Heart left ventricle (tissue), 16 donors: ENCODE measurements at places on chromosomes 1 and 21. TPM values are rescaled to one million over a fixed set of nuclear protein-coding genes. Genes with fewer than 3 reads are reported as not detected.

DNA sequence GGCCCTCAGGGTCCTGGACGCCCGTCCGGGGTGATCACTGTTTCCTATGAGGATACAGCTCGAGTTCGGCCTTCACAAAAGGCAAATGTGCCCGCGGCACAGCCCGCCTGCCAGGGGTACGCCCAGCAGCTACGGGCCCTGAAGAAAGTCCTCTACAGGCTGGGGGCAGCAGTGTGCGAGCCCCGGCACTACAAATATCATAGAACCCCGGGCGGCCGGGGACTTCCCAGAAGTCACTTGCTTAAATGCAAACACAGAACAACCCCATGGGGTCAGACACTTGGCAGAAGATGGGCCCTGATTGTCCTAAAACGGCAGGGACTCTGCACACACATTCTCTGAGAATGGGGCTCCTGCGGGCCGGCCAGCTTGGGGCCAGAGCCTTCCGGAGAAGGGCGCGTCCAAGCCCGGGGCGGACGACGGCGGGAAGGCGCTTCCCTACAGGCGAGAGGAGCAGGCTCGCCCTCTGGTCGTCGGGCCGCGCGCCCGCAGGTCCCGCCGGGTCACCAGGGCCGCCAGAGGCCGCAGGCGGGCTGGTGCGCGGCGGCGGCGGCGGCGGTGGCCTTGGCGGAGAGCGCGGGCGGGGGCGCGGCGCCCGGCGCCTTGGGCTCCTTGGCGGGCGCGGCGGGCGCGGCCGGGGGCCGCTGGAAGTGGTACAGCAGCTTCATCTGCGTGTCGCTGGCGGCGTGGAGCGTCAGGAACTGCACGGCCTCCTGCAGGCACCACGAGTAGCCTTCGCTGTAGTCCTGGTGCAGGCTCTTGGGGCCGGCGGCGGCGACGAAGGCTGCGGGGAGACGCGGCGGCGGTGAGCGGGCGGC lies 888 bp downstream of the HES5 start:
- peak; percentile 44 for DNase-seq

GRCh38 chr1:231750818-231751362 lies 124.3 kb downstream of the DISC1 start:
- no peak for DNase-seq

- no peak for DNase-seq
Measured at GRCh38 chr1:183905508-183906113, 100.7 kb downstream of the RGL1 start.

- DNase-seq: no peak
Measured at GRCh38 chr1:93675931-93676330, 5.7 kb downstream of the BCAR3 start.

DNA sequence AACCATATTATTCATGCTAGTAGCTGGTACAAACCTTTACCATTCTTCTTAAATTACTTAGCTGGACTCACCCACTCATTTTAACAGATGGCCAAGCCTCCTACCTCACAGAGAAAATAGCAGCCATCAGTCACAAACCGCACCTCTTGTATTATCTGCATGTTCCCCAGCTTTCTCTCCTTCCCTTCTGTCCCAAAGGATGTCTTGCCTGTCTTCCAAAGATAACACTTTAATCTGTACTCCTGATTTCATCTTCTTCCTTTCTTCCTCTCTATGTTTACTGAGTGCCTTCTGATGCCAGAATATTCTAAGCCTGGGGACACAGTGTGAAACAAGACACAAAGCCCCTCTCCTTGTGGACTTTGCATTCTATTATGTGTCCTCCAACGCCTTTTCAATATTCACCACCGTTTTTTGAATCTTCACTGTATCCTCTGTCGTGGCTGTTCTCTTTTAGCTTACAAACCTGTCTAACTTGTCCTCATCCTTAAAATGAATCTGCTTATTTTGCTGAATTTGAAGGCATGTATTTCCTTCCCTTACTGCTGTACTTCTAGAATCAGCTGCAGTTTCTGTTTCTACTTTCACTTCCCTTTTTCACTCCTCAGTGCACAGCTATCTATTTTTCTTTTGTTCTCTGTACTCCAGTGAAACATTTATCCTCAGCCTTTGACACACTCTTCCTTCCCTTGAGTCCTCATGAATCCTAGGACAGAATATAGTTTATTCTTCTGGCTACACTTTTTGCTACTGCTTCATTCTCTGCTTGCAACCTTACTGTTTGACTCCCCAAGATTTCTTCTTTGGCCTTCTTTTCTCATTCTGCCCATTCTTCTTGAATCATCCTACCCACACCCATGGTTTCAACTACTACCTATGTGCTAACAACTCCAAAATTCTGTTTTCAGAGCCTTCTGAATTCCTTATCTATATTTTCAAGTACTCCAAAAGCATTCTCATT lies 216.9 kb upstream of the SAMSN1 start:
- DNase-seq: no peak

- no peak for DNase-seq
Measured at GRCh38 chr1:198841477-198841876, 202.6 kb downstream of the PTPRC start.

DNA sequence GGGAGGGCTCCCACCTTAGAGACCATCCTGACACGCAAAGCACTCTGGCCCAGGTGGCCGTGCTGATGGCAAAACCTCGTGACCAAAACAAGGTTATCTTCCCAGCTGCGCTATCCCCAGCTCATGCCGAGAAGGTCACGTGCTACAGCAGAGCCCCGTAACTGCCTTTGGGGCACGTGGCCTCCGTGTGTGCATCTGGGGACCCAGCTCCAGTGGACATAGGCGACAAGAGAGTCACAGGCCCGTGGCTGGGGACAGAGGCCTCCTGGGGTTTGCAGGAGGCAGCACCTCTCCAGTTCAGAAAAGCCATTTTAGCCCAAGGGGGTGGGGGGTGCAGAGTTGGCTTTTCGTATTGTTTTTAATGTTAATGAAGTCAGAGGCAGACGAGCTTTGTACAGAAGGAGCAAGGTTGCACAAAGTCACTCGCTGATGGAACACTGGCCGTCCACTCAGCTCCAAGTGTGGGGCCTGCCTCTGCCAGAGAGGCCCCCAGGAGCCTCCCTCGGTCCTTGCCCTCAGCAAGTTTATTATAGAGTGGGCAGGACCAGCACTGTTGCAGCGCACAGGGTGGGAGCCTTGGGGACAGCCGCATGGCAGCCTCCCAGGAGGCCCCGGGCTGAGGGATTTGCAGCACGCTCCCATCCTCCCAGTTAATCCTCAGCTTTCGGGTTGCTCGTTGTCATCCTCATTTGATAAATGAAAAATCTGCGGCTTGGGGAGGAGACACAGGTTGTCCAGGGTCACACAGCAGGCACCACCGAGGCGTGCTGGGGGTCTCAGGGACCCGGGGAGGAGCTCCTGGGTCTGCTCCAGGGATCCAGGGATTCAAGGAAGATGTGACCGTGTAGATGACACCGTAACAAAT lies 8.0 kb upstream of the PDE9A start:
- peak; percentile 13 for DNase-seq

GRCh38 chr1:81499487-81499886 lies 301.2 kb upstream of the ADGRL2 start:
- DNase-seq: no peak

DNA sequence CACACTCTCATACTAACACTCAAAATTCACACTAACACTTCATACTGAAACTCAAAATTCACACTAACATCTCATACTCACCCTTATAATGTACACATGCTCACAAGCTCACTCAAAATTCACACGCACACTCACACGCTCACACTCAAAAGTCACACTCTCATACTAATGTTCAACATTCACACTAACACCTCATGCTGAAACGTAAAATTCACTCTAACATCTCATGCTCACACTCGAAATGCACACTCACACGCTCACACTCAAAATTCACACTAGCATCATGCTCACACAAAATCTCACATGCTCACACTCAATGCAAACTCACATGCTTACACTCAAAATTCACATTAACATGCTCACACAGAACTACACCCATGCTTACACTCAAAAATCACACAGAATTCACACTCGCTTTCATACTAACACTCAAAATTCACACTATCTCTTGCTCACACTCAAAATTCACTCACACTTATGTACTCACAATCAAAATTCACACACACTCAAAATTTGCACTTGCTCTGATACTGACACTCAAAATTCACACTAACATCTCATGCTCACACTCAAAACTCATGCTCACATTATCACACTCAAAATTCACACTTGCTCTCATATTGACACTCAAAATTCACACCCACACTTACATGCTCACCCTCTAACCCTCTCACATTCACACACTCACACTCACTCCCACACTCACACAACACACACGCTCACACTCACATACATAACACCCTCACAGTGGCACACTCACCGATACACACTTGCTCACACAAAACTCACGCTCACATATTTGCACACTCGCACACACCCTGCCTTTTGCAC lies 264.4 kb upstream of the VAMP3 start:
- DNase-seq: no peak

GRCh38 chr1:94434365-94435045 lies 16.3 kb downstream of the ABCD3 start:
- no peak for DNase-seq

DNA sequence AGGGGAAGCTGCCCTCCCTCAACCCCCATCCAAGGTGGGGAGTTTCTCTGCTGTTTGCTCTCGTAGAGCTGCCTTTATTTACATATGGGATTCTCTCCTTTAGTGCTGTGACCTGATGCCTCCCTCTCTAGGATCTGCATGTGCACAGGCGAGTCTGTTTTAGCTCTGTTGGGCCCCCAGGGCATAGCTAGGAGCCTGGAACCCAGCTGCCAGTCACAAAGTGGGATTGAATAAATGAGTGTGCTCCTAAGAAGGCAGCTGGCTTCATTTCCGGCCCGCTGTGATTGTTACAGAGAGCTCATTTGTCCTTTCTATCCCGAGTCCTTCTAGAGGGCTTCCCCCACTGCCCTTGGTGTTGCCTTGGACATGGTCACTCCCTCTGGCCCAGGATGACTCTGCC lies 176.6 kb downstream of the GRIK3 start:
- no peak for DNase-seq

DNA sequence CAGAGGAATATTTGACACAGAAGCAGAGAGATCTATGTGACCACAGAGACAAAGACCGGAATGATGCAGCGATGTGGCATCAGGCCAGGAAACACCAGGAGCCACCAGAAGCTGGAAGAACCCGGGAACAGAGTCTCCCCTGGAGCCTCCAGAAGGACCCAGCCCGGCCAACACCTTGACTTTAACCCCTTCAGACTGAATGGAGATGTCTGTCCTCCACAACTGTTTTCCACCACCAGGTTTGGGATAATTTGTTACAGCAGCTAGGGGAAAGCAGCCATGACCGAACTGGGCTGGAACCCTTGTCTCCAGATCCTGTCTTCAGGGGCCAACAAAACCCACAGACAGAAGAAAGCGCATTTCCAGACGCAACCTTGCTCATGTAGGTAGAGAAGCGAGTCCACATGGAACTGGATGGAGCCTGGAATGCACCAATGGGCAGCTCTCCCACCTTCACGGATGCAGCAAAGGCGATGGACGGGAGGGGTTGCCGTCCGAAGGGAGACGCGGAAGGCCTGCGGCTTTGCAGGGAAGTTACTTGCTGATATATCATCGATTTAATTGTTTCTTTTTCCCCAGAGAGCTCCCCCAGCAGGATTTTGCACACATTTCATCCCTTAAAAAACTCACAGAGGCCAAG lies 396.6 kb downstream of the NPHP4 start:
- no peak for DNase-seq

DNA sequence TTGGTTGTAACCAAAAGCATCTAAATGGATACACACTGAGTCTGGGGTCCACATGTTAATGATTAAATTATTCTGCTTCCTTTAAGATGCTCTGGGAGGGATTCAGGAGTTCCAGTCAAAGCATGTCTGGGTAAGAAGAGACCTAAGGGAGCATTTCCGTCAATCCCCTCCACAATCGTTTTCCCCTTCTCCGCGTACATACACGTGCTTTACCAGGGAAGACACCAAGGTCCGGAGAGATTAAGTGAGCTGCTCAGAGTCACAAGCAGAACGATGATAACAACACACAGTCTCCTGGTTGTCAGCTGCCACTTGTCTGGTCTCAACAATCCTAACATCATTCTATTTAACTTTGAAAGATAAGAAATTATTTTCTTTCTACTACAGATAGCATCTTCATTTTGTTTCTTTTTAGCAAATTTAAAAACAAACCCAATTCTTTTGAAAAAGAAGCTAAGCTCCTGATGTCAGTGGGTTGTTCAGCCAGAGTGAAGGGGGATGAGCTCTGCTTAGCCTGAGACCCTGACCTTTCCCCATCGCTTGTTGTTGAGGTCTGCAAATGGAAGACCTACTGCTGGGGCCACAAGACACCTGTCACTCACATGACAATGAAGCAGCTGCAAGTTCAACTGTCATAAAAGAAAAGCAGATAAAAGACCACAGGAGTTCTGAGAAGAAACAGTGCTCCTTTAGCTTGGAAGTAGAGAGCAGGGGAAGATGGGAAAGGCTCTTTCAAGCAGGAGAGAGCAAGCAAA lies 4.5 kb downstream of the PAFAH2 start:
- no peak for DNase-seq

DNA sequence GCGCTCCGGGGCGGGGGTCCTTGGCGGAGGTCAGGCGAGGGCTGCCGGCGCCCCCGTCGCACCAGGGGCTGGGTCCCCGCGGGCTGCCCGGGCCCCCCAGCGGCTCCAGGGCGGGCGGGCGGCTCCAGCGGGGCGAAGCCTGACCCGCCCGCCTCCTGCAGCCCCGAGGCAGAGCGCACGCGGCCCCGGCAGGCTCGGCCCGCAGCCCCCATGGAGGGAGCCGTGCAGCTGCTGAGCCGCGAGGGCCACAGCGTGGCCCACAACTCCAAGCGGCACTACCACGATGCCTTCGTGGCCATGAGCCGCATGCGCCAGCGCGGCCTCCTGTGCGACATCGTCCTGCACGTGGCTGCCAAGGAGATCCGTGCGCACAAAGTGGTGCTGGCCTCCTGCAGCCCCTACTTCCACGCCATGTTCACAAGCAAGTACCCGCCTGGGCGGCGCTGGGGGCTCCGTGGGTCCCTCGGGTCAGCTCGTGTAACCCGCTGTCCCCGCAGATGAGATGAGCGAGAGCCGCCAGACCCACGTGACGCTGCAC lies 817 bp downstream of the KLHL17 start:
- no peak for DNase-seq

- no peak for DNase-seq
Measured at GRCh38 chr21:42374864-42375499, 8.6 kb upstream of the TFF1 start.

- DNase-seq: no peak
Measured at GRCh38 chr1:60281360-60281932, 207.9 kb upstream of the C1orf87 start.

- no peak for DNase-seq
Measured at GRCh38 chr1:234928642-234929041, 200.0 kb downstream of the TOMM20 start.

CHI3L2 gene
- polyA plus RNA-seq: 1.8 TPM

CASZ1 gene
- polyA plus RNA-seq: 28.8 TPM

PCNX2 gene
- 0.32 TPM for polyA plus RNA-seq
